ENCODE measurements at places on chromosomes 12 and 14.

- no peak for DNase-seq
Observed at GRCh38 chr14:76100236-76100635, 51.5 kb upstream of the GPATCH2L start.

GRCh38 chr12:124686370-124687173, 119.2 kb upstream of the NCOR2 start:
- DNase-seq, result no peak

GRCh38 chr14:21018286-21018685, 6.6 kb downstream of the NDRG2 start:
- no peak for DNase-seq

- no peak for DNase-seq
Observed at GRCh38 chr12:122371475-122372045, 50.9 kb downstream of the CLIP1 start.

DNA sequence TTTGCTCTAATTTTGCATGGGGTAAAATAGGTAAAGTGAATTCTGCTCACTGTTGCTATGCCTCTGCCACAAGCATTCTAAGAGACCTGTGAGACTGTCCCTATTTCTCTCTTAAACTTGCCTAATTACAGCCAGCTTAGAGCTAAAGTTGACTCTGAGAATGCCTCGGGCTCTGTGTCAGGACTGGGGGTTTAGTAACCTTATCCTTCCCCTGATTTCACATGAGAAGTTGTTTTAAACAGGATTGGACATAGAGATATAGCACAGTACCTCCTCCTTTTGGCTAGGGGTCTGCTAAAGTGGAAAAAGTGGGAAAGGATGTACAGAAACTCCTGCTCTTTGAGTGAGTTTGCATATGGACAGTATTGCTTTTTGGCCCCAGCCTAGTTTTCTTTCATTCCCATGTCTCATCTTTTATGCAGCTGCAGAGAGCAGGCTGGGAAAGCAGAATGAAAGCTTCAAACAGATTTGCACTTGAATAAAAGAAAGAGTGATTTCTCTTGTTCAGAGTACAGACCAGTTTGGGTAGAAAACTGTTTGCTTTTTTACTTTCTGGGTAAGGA, 122.0 kb downstream of the RAD51B start:
- DNase-seq, result no peak

DNA sequence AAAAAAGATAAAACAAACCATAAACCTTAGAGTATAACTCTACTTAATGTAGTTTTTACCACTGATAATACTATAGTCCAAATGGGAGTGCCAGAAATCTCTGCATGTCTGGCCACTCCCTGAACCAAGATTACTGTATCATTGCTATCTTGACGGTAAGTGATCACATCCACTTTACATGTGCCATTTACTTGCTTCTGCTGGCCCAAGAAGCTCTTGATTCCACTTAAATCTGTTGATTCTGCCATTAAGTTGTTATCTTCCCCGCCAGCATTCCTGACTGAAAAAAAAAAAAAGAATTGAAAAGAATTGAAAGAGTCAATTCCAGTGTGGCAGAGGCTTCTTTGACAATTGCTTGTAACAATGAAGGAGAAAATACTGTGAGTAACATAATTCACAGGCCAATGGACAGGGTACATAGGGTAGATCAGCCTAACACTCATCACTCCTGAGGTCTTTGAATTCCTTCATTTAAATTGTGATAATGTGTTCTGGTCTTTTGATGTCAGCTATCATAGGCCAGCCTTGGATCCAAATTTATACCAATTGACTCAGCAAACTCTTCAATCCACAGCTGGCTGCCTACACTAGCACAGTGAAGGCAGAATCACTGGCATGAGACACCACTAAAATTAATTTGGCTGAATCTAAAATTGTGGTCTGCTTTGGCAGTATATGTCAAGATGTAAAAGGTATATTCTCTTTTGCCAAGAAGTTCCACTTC, 665.2 kb upstream of the FLRT2 start:
- DNase-seq, result no peak

- peak; percentile 17 for DNase-seq
Observed at GRCh38 chr14:96762650-96763049, 34.5 kb upstream of the VRK1 start.

GRCh38 chr12:45670346-45671065, 59.0 kb upstream of the ARID2 start:
- peak; percentile 67 for DNase-seq

DNA sequence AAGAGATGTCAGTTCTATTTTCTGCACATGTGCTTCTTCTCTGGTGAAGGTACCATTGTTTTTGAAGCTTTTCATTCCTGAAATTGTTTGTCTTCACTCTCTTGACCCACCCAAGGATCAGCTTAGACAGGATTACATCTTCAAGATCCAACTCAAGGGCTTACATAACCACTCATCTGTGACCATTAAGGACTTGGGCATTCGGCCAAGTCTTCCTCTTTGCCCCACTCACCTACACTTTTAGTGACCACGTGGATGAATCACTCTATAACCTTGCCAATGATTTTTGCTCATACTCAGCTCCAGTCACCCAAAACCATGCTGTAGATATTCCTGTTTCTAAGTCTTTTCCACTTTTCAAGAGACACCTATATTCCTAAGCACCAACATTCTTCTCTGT, 36.5 kb upstream of the SSTR1 start:
- DNase-seq, result no peak

DNA sequence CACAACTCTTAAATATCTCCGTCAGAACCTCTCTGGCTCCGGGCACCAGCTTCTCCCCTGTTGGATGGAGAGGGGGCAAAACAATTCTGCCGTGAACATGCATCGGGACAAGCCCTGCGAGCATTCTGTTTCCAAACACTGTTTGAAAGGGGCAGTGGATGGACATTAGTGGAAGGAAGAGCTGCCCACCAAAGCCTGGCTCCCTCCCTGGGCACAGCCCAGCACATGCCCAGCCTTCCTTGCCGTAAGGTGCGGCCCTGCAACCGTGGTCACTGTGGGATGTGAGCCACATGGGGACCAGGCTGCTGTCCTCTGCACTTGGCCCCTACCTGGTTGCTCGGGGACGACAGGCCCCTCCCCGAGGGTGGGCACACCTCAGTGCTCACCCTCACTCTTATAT, 54.0 kb downstream of the TRAFD1 start:
- no peak for DNase-seq

DNA sequence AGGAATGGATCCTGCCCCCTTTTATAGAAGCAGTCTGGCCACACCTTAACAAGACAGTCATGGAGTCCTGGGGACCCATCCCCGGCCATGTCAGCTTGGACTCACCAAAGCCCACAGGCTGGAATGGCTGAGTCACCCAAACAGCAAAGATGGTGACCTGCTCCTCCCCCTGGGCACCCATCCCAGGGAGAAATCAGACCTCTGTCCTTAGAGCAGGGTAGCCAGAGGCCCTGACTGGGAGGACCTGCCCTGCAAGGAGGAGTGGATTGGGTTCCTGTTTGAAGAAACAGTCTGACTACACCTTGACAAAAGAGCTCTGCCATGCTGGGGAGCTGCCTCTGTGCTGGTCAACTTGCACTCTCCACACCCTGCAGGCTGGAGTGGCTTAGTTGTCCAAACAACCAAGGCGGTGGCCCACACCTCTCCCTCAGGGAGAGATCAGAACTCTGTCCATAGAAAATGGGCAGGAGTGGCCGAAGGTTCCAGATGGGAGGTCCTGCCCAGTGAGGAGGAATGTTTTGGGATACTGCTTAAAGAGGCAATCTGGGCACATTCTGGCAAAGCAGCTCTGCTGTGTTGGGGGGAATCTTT, 16.6 kb downstream of the MGP start:
- no peak for DNase-seq

DNA sequence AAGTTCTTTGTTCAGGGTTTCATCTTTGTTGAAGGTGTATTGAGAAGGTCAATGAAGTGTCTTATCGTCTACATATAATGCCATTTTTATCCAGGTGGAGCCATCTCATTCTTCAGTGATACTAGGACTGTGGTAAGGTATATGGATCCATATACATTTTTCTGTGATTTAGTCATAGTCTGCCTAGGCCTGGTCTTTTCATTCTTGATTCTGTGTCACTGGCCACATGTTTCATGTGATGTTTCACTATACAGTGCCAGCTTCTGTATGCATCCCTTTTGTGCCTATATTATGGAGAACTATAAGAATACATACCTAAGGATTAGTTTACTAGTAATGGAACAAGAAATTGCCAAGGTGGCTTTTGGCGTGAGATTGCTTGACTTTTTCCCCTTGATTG, 40.5 kb downstream of the VEZT start:
- DNase-seq, result no peak

GRCh38 chr12:12877781-12878455, 13.4 kb upstream of the GPRC5A start:
- DNase-seq, result no peak

DNA sequence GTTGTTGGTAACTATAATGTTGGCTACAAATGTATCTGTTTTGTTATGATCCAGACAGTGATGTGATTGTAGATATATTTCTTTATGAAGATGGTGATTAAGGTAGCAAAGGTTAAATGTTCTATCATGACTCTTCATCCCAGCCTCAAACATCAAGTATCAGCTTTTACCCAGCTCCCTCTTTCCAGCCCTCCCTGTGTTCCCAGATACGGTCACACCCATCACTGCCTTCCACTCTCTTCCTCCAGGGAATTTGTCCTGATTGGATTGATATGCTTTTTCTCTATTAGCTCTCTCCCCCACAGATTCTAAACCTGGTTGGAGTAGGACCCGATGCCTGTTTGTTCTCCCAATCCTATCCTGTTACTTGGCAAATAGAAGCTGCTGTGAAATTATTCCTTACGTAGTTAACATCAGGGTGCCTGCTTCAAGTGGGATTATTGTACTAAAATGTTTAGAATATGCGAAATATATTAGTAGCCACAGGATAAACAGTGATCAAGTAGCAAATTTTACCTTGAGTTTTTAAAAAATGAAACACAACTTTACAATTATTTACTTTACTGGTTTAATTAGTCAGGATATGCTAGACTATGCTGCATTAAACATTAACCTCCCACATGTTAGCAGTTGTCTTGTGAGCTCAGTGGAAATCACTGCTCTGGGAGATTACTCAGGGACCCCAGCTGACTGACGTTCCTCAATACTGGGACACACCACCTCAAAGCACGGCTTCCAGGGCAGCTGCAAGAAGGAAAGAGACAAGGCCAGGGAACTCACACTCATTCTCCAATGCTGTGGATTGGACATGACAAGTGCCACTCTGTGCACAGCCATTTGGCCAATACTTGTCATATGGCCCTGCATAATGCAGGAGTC, 165.3 kb downstream of the ALX1 start:
- DNase-seq, result no peak

DNA sequence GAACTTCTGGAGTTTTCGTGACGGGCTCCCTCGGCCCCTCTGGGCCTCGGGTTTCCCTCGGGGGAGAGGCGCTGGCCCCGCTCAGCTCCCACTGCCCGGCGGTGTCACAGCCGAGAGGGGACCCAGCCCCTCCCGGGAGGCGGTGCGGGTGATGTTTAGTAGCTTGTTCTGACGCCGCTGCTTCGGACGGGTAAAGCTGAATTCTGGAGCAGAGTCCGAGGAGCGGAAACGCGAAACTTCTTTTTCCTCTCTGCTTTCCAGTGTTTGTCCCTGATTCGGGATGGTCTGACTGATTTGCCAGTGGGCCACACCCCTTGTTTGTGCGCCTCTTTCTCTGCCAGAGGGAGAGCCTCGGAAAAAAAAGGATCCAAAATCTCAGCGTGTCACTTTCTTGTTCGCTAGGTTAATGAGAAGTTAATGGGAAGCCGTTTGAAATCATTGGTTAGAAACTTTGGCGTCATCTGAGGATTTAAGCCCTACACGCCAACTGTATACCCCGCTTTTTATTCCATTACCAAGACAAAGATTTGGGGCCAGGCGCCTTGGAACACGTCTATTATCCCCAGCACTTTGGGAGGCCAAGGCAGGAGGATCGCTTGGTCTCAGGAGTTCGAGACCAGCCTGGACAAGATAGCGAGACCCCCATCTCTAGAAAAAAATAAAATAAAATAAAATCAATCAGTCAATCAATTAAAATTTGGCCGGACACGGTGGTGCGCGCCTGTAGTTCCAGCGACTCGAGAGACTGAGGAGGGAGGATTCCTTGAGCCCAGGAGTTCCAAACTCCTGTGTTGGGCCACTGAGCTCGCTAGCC, 756 bp downstream of the TULP3 start:
- DNase-seq, result peak; percentile 39

- DNase-seq, result no peak
Observed at GRCh38 chr12:119082496-119082895, 96.2 kb upstream of the HSPB8 start.

- no peak for DNase-seq
Observed at GRCh38 chr12:120706029-120706428, 4.2 kb upstream of the UNC119B start.

DNA sequence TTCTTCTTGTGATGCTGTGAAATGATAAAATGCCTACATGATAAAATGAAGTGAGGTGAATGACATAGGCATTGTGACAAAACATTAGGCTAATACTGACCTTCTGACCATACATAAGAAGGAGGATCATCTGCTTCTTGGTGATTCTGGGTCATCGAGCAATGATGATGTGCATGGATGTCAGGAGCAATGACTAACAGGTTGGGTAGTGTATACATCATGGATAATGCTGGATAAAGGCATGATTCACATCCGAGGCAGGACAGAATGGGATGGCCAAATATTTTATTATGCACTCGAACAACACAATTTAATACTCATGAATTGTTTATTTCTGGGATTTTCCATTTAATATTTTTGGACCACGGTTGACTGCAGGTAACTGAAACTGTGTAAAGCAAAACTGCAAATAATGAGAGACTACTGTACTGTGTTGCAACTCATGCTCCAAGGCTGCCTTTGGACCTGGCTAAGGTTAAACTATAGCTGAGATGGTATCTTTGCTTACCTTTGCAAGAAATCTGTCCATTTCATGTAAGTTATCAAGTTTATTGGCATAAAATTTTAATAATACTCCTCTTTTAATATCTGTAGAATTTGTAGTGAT, 7.6 kb upstream of the SLC25A21 start:
- DNase-seq, result no peak

DNA sequence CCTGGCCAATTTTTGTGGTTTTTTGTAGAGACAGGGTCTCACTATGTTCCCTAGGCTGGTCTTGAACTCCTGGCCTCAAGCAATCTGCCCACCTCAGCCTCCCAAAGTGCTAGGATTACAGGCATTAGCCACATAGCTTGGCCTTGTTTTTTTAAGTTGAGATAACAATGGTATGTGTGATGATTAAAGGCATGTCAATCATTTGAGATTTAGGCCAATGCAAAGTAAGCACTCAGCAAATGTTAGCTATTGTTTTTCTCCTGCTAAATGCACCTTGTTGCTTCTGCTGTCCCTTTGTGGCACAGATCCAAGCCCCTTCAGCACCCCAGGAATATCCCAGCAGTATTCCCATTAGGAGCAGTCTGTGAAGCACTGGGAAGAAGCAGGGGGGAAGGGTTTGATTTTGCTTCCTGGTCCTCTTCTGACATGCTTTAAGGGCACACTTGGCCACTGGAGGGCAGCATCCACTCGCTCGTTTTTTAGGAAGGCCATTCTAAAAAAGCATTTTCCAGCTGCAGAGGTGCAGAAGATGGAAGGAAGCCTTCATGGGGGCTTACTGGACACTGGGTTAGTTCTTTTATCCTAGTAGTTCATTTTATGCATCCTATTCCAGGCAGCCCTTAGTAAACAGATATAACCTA, 70.2 kb upstream of the ZFP36L1 start:
- DNase-seq, result peak; percentile 82

- no peak for DNase-seq
Observed at GRCh38 chr12:76495556-76495955, 64.0 kb downstream of the OSBPL8 start.
